Right renal cortex interstitium (tissue), 3 donors: ENCODE measurements at places on chromosomes 4 and X. TPM values are rescaled to one million over a fixed set of nuclear protein-coding genes. Genes with fewer than 3 reads are reported as not detected.

LRCH2 gene
- 11.6 TPM for polyA plus RNA-seq

RPA4 gene
- polyA plus RNA-seq = 0.08 TPM

DNA sequence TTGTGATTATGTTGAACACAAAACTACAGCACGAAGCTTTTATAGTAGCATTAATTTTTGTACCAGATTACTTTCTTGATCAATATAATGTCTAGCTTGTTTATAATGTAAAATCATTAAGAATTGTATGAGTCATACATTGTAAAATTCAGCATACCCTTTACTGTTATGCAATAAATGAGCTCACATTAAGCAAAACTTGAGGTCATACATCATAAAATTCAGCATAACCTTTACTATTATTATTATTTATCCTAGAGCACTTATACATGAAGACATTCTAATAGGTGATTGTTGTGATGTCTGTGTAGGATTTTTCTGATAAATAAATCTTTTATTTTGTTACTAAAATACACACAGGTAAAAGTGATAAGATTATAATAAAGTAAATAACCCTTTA lies 49.4 kb downstream of the DTHD1 start:
- no peak for DNase-seq

DNA sequence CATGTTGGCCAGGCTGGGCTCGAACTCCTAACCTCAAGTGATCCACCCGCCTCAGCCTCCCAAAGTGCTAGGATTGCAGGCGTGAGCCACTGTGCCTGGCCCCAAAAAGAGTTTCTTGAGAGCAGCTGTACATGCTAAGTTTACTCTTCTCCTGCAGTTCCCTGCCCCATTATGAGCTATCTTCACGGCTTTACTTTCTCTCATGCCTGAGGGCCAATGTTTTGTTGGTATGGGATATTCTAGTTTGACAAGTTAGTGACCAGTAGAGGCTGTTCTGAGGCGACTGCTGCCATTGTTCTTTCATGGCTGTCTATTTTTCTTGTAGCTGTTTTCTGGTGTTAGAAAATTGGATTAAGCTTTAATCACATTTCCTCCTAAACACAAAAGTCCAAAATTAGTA lies 78.0 kb upstream of the STX18 start:
- DNase-seq = no peak

DNA sequence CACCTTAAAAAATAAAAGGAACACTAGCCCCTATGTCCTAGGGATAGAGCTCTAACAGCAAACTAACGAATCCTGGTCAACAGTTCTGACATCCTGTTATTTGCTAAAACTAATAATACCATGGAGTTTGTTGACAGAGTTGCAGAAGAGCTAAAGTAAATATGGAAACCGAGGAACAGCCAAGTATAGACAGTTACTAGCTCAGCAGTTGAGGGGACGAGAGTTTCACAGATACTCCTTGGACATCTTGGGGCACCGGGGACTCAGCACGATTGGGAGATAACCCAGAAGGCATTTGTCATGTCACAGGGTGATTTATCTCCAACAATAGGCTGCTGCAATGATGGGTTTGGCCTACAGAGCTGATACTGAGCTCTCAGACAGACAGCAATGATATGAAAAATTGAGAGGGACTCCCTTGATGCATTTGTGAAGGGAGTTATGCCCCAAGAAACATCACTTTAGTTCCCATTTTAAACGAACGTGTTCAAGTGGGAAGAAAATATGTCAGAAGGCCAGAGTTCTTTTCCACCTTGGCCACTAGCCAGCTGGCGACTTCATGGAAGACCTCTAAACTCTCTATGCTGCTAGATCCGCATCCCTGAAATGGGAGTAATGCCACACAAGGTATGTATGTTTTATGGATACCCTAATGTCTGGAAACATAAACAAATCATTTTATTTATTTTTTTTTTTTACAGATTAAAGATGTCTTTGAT lies 48.6 kb downstream of the TSC22D3 start:
- no peak for DNase-seq

DNA sequence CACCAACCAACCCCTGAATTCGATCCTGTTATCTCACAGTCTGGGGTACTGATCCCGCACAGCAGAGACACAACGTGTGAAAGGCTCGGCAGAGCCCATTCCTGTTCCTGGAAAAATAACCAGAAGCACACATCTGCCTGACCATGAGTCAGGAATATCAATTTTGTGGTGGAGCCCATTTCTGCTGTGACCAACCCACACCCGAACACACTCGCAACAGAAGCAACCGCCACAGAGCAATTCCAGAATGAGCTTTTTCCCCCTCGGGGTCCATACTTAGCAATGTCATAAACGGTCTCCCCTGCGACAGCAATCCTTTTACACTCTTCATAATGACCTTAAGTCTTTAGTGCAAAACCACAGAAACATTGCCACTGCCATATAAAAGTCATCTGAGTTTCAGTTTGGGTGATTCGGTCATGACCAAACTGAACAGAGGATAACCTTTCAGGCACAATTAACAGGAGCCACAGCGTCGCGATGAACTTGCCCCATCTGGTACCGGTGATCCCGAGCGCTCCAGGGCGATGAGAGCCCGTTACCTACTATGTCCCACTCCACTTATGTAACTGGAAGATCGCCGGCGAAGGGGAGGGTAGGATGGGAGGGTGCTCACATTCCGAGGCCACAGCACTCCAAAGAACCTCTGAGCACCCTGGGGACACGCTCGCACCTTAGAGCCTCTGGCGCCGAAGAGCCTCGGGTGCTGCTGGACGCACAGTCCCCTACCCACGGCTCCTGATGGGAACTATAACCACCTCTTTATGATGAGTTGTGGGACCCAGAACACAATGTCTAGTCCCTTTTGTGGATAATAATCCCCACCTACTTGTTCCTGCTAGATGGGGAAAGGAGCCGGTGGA lies 1.1 kb downstream of the MECP2 start:
- DNase-seq = no peak

DNA sequence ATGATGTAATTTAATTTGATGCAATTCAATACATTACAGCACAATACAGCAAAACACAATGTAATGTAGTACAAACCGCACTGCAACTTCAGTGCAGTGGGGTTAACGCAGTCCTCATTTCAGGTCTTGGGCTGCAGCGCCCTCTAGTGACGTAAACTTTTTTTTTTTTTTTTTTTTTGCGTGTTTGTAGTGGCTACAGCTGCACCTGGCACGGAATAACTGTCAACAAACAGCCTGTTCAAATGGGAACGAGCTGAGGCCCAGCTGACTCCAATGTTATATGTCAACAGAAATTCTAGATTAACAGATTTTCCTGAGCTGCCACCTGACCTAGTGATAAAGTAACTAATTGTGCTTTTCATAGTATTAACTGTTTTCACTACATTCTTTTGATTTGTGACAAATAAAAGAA lies 33.5 kb upstream of the RASSF6 start:
- no peak for DNase-seq

- DNase-seq = no peak
Observed at GRCh38 chr4:8314691-8315255, 45.2 kb downstream of the HTRA3 start.

DNA sequence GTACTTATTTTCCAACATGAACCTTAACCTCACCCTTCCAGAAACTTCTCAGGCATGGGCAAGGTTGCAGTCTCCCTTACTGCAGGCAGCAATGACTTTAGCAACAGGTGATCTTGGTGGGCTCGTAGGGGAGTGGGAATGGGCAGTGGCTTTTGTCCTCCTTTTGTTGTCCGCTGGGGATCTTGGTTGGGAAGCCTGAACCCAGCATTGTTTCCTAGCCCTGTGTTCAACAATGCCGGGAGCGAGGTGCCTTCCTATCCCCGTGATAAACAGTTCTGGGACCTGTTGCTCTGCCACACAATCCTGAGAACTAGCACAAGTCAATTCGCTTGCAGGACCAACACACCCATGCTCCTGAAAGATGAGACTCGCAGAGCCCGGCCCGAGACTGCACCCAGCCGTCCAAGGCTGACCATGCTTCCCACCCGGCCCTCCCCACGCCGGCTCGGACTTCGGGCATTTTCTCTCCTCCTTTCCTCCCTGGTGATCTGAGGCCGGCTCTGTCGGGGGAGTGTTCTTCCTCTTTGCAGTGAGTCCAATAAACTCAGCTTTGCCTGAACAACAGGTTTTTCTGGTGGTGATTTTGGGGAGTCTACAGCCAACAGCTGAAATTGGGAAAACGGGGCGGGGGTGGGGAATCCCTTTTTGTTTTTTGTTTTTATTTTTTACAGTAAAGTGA lies 20.2 kb downstream of the IRAK1 start:
- DNase-seq = no peak

- DNase-seq = no peak
Observed at GRCh38 chr4:127634181-127634580, 1.4 kb downstream of the INTU start.

DNA sequence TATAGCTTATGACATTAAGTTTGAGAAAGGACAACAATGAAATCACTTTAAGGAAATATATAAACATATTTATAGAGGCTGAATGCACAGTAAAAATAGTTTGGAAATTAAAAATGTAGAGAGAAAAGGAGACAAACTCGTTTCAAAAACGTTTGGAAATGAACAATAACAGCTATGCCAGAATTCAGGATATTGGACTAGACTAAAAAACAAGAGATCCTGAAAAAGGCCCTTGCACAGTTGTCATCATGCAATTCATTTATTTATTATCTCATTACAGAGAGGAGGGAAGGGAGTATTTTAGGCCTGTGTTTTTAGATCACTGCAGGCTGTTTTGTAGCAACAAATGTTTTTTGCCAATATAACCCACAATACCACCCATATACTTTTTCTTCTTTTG lies 527.2 kb downstream of the ADGRL3 start:
- no peak for DNase-seq

DNA sequence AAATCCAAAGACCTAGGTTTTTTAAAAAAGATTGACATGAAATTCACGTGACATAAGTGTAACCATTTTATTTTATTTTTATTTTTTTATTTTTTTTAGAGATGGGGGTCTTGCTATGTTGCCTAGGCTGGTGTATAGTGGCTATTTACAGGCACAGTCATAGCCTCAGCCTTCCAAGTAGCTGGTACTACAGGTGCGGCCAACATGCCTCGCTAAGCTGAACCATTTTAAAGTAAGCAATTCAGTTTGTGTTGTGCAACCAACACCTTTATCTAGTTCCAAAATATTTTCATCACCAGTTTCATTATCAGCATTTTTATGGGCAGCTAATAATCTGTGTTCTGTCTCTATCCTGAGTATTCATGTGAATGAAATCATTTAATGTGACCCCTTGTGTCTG lies 107.5 kb upstream of the ENPEP start:
- DNase-seq = no peak

DNA sequence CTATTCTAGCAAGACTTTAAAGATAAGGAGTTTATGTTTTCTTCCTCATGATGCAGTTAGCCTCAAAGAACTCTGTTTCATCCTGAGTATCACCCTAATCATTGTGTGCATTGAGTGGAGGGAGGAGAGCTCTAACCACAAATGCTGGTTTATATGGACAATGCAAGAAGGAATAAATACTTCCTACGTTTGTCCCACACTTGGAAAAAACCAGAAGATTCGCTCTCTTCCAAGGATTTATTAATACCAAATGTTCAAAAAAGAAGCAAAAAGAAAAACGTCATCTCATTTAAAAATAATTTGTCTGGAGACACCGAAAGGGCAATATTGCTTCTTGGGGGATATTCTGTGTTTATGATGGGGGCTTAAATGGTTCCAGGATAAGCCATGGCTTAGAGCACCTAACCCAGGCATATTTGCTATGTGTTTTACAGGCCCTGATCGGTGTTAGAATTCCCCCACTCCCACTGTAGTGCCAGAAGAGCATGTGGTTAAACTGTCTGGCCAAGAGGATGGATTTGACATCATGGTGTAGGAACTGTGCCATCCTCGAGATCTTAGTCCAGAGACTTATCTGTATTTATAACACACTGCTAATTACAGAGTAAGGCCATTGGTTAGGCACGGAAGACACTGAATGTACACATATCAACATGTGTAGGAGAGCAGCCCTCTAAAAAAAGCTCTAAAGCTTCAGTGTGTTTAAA lies 227.2 kb downstream of the ANK2 start:
- DNase-seq = no peak

DNA sequence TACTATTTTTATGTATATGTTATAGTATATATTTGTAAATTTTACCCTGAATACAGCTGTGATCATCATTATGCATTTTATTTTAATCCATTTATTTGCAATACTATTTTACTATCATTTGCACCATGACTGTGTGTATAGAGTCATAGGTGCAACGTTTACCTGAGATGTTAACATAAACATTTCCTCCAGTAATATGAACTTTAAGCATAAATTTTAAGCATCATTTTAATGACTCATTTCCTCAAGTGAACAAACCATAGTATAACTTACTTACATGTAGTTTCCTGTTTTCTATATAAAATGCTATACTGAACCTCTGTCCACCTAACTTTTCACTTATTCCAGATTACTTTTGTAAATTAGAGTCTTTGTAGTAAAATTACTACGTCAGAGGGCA lies 92.8 kb downstream of the NFKB1 start:
- no peak for DNase-seq

DNA sequence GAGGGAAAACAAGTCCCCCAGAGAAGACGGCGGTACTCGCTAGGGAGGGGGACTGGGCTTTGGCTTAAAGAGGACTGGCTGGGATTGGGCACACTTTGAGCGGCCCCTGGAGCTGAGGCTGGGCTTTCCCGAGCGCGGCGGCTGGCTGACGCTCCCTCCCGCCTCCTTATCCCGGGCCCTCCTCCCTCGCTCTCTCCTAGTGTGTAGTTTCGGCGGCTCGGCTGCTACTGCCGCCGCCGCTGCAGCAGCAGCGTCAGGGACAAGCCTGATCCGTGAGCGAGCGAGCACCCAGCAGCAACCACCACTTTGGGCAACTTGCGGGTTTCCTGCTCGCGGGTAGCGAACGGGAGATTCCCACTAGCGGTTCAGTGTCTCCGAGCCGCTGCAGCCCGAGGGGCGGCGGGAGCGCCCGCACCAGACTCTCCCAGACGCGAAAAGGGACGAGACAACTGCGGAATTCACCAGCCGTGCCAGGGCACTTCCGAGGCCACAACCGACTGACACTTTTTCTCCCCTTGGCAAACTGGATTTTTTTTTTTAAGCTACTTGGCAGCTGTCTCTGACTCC lies 632 bp upstream of the PCDH7 start:
- DNase-seq = peak; percentile 38

DNA sequence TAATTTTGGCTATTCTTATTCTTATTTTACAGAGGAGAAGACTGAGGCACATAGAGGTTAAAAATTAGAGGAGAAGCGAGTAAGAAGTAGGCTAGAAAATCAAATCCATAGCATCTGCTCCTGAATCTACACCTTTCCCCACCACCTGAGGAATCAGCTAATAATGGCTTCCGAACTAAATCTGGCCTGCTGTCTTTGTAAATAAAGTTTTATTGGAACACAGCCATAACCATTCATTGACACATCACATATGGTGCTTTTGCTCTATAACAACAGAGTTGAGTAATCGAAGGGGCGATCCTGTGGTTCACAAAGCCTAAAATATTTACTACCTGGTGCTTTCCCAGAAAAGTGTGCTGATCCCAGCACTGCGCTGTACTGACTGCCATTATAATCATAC lies 38.2 kb downstream of the F11 start:
- no peak for DNase-seq

- no peak for DNase-seq
Observed at GRCh38 chrX:1394731-1395501, 3.0 kb upstream of the SLC25A6 start.
